ENCODE measurements at places on chromosomes 11 and 22.

DNA sequence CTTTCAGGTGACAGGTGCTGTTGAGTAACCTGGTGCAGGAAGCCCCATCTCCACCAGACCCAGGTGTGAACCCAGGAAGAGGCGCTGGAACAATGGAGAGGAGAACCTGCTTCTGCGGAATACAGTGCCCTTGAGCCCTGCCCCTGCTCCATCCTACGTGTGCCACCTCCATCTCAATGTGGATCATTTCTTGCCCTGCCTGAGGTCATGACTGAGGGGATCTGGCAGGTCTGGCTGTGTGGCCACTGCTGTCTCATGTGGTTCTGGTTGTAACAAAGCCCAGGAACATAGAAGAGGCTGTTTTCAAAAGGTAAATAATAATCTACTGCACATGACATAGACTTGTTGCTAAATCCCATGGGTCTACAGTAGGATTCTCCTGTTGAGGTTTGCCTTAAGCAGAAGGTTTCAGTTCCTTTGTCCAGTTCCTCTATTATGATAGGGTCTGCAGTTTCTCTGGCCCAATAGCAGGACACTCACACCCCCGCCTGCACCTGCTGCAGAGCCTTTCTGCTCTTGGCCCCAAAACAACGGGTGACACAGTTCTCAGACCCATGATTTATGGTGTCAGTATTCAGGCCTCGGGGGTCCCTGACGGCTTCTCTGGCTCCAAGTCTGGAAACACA lies 113.5 kb upstream of the IGLL5 start:
- DNase-seq = no peak

GRCh38 chr22:48147404-48147803 lies 1385.0 kb downstream of the TBC1D22A start:
- no peak for DNase-seq

DNA sequence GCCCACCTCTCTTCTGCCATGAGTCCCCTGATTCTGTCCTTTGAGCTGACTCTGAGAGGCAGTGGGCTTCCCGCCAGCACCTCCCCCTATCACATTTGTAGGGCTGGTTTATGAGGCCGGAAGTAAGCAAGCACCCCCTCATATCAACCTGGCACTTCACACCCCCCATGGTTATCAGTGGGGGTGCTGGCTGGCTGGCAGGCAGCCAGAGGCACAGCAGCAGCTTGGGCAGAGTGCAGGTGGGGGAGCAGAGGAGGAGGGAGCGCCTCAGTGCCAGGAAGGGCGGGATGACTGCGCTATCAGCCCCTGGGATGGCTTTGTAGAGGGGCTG lies 22.9 kb upstream of the CHRM4 start:
- DNase-seq = no peak

DNA sequence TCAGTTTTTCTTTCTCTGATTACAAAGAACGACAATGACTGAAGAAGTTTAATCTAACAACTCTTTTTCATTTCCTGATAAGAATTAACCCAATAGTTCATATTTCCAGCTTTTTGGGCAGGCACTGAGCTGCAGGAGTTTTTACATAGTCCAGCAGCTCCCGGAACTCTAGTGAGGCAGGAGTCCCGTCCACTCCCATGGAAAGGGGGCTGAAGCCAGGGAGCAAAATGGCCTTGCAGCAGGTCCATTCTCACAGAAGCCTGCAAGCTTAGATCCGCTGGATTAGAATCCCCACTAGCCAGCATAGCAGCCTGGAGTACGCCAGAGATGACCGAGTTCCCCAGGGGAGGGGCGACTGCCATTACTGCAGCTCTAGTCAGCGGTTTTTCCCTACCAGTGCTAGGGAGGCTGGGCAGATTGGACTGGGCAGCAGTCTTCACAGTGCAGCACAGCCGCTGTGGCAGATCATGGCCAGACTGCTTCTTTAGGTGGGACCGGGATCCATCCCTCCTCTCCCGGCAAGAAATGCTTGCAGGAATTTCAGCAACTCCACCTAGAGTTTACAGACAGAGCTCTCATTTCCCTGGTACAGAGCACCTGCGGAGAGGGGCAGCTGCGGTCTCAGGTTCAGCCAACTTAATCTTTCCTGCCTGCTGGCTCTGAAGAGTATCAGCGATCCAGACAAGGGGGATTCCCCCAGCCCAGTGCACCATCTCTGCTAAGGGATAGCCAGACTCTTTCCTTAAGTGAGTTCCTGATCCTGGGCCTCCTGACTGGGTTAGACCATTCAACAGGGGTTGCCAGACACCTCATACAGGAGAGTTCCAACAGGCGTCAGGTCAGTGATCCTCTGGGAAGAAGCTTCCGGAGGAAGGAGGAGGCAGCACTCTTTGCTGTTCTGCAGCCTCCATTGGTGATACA lies 742 bp upstream of the CASP4 start:
- DNase-seq = no peak

- no peak for DNase-seq
Observed at GRCh38 chr11:127098684-127099083, 98.1 kb upstream of the KIRREL3 start.

GRCh38 chr11:17651061-17651460 lies 68.3 kb upstream of the MYOD1 start:
- no peak for DNase-seq

DNA sequence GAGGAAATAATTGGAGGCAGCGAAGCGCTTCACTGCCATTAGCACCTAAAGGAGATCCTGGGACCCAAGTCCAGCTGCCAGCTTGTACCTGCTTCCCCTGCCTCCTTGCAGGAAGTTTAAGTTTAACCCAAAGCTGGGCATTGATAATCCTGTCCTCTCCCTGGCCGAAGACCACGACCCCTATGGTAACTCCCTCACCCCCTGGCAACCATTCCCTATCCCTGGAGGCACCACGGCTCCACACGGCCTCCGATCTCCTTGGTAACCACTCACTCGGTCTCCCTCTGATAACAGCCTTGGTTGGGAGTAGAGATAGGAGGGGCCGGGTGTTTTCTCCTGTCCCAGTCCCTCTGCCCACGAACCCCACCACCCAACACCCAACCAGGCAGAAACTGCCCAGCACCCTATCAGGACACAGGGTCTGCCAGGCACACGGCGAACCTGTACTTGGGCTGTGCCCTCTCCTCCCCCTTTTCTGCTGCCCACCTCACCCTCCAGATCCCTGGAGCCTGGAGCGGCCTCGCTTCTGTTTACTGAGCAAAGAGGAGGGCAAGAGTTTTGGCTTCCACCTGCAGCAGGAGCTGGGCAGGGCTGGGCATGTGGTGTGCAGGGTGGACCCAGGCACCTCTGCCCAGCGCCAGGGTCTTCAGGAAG lies 833 bp downstream of the NHERF4 start:
- no peak for DNase-seq

- DNase-seq = no peak
Observed at GRCh38 chr11:86150847-86151173, 81.9 kb upstream of the PICALM start.

DNA sequence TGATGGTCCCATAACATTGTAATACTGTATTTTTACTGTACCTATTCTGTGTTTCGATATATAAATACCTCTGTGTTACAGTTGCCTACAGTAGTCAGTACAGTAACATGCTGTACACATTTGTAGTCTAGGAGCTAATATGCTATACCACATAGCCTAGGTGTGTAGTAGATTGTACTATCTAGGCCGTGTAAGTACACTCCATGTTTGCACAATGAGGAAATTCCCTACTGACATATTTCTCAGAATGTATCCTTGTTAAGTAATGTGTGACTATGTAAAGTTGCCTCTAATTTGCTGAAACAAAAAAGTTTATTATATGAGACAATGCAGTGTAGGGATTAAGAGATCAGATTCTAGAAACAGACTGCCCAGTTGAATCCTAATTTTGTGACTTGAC lies 21.3 kb downstream of the CAPRIN1 start:
- DNase-seq = no peak

GRCh38 chr11:24093375-24093774 lies 403.5 kb upstream of the LUZP2 start:
- DNase-seq = no peak

DNA sequence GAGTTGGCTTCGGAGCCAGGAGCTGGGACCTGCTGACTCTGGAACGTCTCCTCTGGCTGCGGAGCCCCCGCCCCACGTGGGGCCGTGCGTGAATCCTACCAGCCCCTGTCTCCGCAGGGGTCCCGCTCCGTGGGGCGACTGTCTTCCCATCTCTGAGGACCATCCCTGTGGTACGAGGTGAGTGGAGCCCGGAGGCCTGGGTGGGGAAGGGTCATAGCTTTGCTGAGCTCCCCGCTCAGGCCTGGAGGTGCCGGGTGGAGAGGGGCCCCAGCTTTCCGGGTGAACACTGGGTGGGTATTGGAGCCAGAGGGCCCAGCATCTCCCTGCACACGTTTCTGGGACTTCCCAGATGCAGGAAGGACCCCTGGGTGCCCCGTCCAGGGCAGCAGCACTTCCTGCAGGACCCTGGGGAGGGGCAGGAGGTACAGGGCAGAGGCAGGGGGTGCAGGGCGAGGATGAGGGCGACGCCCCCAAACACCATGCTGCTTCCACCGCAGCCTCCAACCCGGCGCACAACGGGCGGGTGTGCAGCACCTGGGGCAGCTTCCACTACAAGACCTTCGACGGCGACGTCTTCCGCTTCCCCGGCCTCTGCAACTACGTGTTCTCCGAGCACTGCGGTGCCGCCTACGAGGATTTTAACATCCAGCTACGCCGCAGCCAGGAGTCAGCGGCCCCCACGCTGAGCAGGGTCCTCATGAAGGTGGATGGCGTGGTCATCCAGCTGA lies 3.8 kb downstream of the MUC5AC start:
- no peak for DNase-seq

GRCh38 chr22:31020334-31020733 lies 51.3 kb downstream of the TUG1 start:
- DNase-seq = no peak
